ENCODE measurements at places on chromosomes 7 and 10. TPM values are rescaled to one million over a fixed set of nuclear protein-coding genes. Genes with fewer than 3 reads are reported as not detected.
A peak's percentile ranks its signal among the peaks of the same experiment; 100 is the strongest.

GRCh38 chr10:96074776-96075175 lies 31.4 kb downstream of the CCNJ start:
- no peak for DNase-seq

- DNase-seq = no peak
Observed at GRCh38 chr7:20558963-20559716, 56.3 kb upstream of the ABCB5 start.

- DNase-seq = no peak
Observed at GRCh38 chr7:151517601-151518104, 2.0 kb downstream of the RHEB start.

GRCh38 chr10:69791812-69792211 lies 9.9 kb upstream of the COL13A1 start:
- DNase-seq = no peak

DNA sequence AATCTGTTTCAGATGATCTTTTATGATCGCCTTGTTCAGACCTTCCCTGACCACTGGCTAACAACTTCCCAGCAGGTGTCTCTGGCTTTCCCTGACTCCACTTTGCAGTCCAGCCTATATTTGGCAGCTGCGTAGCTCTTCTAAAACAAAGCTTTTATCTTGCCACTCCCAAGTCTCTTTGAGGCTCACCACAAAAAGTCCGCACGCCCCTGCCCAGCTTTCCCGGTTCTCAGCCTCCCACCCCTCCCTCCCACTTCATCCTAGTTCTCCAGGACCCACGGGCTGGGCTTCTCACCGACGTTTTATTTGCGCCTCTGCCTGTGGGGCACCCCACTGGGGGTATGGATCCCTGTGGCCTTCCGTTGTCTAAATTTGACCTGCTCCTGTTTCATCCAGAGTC lies 58.9 kb upstream of the USP6NL start:
- DNase-seq = no peak

GRCh38 chr7:2063563-2064260 lies 169.0 kb downstream of the MAD1L1 start:
- peak; percentile 51 for DNase-seq

DNA sequence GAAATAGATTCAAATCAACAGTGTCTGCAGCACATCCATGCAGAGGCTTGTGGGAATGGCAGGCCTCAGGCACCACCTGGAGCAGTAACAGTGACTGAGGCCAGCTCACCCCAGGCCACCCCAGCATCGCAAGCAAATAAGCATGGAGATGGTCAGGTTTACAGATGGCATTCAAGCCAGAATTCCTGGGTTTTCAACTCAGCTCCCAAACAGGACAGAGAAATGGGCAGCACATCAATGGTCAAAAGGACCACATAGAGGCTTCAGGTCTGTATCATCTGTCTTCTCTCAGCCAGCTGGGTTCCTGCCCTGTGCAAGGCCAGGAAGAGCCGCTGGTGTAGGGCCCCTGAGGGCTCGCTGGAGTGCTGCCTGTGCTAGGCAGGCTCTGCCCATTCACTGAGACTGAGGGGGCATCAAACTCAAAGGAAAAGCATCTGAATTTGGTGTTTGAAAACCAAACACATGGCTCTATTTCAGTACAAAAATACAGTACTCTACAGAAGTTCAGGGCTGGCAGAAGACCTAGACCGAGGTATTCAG lies 112.5 kb downstream of the KMT2E start:
- no peak for DNase-seq

DNA sequence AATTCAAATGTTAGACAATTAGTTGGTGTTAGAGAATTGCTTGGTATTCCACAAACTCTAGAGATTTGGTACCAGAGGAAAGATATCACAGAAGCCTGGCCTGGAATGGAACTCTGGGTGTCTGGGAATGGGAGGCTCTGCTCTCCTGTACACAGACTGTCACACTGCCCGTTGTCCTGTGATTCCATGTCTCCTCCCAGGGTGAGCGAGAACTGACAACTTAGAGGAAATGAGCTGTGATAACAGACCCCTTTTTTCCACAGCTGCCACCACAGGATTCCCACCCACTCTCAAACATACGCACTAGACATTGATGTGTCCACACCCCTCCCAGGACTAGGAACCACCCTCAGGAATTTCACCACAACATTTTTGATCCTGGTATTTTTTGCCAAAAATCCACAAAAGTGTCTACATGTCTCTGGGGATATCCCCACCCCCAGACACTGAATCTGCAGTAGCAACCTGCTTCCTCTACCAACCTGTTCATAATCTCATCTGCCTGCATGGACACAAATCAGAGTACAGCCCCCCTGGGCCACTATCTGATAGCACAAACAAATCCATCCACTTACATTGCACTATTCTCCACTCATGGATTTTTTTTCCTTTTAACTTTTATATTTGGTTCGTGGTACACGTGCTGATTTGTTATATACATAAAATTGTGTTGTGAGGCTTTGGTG lies 4.7 kb downstream of the ZNF273 start:
- DNase-seq = no peak

- DNase-seq = no peak
Observed at GRCh38 chr10:78508955-78509748, 475.5 kb downstream of the RPS24 start.

DNA sequence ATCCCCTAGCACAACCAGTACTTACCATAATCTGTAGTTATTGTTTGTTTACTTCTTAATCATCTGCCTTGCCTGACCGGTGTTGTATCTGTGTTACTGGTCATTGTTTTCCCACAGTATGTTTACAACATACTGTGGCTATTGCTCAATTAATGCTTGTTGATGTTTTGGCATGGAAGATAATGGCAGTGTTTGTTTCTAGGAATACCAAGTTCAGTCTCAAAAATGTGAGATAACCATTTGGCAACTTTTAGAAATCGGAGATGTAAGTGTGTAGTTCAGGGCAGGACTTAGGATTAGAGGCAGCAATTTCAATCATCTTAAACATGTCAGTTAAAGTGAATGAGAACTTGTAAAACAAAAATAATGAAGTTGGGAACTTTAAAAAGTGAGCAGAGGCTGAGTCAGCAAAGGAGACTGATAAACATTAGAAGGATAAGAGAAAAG lies 8.2 kb downstream of the MINDY3 start:
- no peak for DNase-seq

DNA sequence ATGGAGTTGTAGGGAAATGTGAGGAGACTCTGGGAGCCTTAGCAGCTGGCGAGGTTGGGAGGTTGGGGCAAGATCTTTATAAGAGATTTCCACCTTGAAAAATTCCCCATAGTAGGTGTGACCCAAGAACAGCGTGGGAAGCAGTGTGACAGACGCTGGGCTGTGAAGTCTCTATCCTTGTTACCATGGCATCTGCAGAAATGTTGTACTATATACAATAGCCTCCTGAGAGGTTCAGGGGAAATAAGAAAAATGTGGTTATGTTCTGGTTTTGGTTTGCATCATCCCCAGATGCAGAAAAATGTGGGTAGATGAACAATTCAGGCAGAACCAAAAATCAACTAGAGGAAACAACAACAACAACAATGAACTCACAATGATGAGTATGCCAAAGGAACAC lies 498.6 kb downstream of the SH2D4B start:
- no peak for DNase-seq

GRCh38 chr7:13989949-13990305 lies 461 bp upstream of the ETV1 start:
- DNase-seq = peak; percentile 36

DNA sequence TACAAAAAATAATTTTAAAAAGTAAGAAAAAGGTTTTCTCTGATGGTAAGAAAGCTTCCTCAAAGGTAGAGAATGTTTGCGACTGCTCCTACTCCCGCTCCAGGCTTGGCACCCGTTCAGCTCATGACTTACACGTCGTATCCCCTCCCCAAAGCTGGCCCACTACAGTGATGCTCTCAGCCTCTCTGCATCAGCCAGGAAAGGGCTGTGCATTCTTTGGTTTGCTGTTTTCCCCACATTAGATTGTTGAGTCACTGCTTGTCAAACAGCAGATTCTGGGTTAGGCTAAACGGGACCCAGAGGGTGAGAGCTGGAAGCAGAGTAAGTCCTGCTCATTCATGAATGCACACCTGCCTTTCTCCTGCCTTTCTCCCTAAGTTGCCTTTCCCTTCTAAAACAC lies 54.7 kb upstream of the NMT2 start:
- peak; percentile 69 for DNase-seq

- DNase-seq = no peak
Observed at GRCh38 chr7:132392713-132393112, 183.6 kb downstream of the PLXNA4 start.

GRCh38 chr7:27689150-27689549 lies 26.5 kb upstream of the HIBADH start:
- peak; percentile 40 for DNase-seq

DNA sequence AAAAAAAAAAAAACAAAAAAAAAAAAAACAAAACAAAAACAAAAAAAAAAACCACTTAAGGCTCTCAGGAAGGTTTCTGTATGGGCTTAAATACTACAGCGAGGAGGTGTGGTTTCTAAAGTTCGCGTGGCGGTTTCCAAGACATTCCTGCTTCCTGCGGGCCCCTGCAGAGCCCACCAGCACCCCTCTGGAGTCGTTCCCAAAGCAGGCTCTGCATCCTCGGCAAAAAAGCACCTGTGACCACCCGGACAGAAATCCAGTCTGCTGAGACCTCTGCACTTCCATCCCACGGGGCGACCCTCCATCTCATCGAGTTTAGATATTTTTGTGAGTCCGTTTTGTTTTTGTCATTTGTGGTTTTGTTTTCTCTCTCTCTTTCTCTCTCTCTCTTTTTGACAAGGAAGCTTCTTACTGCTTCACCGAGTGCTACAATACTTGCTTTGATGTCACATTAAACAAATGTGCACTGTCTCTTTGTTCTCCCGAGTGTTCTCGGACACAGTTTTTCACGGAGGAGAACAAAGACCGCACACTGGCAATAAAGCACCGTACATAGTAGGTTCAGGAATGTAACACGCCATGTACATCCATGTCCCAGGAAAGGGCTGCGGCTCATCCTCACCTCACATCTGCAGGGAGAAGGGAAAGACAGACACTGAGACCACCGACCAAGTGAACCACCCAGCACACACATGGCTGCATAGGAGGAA lies 21.5 kb downstream of the PDGFA start:
- no peak for DNase-seq

- peak; percentile 92 for DNase-seq
Observed at GRCh38 chr7:28956608-28957063, 1.5 kb downstream of the TRIL start.

- DNase-seq = no peak
Observed at GRCh38 chr10:4121502-4122380, 336.7 kb upstream of the KLF6 start.

DNA sequence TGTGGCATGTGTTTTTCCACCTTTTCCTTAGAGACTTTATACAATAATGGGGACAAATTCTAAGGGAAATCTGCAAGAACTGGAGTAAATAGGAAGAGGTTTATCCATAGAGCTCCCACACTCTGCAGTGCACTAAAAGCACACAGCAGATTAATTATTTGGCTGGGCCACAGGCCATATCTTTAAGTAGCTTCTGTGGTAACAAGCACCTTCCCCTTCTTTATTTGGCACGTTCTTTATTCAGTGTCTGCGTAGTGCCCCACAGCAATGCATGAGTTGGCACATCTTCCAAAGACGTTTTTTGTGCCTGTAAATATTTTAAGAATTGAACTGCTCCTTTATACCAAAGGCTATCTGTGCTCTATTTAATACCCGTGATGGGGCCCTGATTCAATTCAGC lies 104.9 kb upstream of the MBL2 start:
- DNase-seq = no peak

DNA sequence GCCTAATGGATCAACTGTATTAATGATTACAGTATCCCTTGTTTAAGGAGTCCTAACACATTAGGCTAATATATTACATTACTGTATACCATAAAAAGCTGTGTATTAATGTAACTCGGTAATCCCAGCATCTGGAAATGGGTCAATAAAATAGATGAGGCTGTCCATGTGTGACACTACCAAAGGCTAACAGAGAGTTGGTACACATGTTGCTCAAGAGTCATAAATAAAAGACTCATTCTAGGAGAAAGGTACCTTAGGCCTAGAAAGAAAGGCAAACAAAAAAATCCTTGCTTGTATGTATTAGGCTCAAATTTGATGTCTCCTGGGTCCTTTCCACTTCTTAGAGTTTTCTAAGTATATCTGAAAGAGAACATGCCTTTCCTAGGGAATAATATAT lies 14.6 kb downstream of the MCMBP start:
- no peak for DNase-seq

DNA sequence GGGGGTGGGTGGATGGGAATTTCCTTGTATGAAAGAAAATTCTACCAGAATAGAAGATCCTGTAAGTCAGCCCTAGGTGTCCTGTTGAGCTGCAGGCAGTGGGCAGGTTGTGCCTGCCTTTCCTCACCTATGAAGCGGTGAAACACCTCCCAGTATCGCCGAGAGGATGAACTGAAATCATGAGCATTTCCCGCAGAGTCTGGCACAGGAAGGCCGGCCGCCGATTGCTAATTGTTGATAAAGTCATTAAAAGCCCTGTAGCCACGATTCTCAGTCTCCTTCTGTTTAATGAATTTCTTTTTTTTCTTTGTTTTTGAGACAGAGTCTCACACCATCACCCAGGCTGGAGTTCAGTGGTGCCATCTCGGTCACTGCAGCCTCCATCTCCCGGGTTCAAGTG lies 142.1 kb downstream of the CAMK1D start:
- no peak for DNase-seq

DNA sequence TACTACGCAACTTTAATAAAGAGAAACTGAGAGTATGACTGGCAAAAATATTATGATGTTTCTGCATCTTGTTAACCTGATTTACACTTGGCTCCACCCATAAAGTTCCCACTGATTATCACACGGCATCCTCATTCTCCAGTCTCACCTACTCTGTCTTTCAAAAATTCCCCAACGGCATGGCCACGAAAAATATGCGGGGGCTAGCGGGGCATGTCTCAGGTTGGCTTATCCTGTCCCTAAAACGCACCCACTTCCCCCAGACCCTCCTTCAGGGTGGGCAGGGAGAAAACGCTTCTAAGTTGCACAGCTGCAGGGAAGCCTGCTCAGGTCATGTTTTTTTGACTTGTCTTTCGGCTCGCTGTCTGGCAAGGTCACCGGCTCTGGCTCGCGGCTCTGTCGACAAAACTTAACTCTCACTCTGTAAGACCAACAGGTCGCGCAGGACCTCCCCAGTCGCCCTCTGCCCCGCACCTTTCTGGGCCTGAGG lies 3.8 kb downstream of the CDK6 start:
- DNase-seq = no peak

GRCh38 chr7:17042211-17042610 lies 160.4 kb upstream of the AGR3 start:
- no peak for DNase-seq

The STAG3 gene
- polyA plus RNA-seq = 8.4 TPM

The CUBN gene
- polyA plus RNA-seq = 1.8 TPM

The STK32C gene
- polyA plus RNA-seq = 8.0 TPM

The C7orf33 gene
- polyA plus RNA-seq = 0.69 TPM

The NEURL1 gene
- 25.6 TPM for polyA plus RNA-seq

The ZNF365 gene
- 0.86 TPM for polyA plus RNA-seq

The OPN1SW gene
- 2.4 TPM for polyA plus RNA-seq

The LLCFC1 gene
- polyA plus RNA-seq = 0.41 TPM

The FBXL13 gene
- 0.34 TPM for polyA plus RNA-seq

The BMPER gene
- 6.4 TPM for polyA plus RNA-seq

The TAS2R4 gene
- polyA plus RNA-seq = 1.5 TPM
